Stimulated activated CD8-positive, alpha-beta memory T cell treated with anti-CD3 and anti-CD28 coated beads, Interleukin-15, amount 100 ng/mL, for 24 hours (primary cell): ENCODE measurements at places on chromosomes 16 and 17.
A peak's percentile ranks its signal among the peaks of the same experiment; 100 is the strongest.

- no peak for DNase-seq
These were observed 3.3 kb downstream of the SMIM5 start for GRCh38 chr17:75636381-75637142.

GRCh38 chr17:82917699-82918345 is 78.0 kb upstream of the ZNF750 start:
- DNase-seq: peak; percentile 16

DNA sequence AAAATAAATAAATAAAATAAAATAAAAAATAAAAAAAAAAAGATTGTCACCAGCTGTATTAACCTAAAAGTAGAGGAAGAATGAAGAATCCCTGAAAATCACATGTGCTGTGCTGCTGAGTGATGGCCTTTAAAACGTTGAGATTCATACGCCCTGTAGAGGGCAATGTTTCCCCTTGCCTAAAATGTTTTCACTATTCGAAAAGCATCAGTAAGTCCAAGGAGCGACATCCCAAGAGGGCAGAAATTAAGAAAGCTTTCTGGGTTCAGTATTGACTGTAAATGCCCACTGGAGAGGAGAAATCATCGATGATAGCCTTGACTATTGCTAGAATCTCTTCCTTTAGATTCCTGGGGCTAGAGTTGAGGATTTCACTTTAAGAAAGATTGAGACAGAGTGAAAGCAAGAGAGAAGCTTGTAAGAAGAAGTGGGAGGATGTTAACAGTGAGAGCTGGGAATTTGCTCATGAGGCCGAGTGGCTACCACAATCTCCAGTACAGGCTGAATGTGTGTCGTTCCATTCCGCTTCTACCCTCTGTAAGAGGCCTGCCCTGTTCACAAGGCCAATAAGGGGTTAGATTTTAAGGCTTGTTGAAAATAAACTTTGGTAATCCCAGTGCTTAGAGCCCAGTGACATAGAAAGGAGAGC is 170.8 kb upstream of the FAM20A start:
- DNase-seq: no peak

DNA sequence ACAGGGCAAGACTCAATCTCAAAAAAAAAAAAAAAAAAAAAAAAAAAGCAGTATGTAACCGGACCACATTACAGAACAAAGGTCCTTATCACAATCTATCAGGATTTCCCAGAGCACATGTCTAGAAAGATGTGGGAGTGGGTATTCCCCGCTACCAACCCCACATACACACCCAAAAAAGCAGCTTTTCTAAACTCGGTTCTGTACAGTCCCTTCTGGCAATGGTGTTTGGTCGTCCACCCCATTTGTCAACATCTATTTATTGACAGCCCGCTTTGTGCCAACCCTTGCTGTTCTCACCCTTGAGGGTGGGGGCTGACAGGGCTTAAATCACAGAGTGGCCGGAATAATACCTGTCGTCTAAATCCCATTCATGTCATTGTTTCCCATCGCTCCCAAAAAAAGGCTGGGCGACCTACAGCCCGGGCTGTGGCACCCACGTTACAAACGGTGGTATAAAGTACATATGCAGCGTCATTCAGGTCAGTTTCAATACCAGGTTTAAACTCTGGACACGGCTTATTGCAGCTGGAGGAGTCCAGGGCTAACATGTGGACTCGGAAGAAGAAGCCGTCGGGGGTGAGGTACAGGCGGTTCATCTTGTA is 3.6 kb downstream of the C17orf58 start:
- DNase-seq: no peak

DNA sequence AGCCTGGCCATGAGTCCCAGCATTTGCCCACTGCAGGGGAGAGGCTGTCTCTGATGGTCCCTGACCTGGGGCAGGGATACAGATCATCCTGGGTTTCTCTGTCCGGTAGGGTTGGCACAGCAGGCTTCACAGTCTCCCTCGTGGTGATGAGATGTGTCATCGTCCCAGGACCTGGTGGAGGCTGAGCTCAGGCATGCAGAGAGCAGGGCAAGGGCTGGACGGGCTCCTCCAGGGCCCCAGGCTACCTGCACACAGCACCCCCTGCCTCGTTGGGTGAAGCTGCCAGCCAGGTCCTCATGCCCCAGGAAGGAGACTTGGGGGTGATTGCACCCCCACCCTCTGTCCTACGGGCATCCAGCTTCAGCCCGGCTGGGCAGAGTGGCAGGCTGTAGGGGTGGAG is 155.8 kb upstream of the GSE1 start:
- no peak for DNase-seq

- DNase-seq: no peak
These were observed 161.4 kb upstream of the CHMP6 start for GRCh38 chr17:80830020-80830780.

- no peak for DNase-seq
These were observed 18.5 kb downstream of the SLC16A3 start for GRCh38 chr17:82247182-82247823.

GRCh38 chr17:45777388-45777787 is 6.7 kb upstream of the CRHR1 start:
- DNase-seq: no peak

DNA sequence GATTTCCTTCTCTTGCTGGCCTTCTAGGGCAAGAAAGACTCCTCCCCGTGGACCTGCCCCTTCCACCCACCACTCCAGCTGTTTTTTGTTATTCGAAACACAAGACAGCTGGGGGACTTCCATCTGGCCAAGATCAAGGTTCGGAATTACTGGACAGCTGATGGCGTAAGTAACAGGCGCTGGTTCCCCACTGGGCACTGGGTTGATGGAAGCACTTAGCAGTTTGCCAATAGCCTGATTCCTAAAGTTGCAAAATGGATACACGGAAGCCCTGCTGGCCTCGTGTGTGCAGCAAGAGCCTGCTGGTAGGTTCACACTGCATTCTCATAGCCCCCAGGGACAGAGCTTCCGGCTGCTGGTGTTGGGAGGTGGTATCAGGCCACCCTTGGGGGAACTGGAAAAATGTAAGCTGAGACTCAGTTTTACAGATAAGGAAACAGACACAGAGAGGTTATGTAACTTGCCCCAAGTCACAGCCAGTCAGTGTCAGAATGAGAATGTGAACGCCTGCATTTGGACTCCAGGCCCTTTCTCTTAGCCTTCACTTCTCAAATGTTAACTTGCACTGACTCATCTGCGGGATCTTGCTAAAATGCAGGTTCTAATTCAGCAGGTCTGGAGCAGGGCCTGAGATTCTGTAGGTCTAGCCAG is 171.7 kb downstream of the KATNIP start:
- no peak for DNase-seq

GRCh38 chr16:30447512-30448226 is 2.0 kb upstream of the SEPHS2 start:
- DNase-seq: no peak

DNA sequence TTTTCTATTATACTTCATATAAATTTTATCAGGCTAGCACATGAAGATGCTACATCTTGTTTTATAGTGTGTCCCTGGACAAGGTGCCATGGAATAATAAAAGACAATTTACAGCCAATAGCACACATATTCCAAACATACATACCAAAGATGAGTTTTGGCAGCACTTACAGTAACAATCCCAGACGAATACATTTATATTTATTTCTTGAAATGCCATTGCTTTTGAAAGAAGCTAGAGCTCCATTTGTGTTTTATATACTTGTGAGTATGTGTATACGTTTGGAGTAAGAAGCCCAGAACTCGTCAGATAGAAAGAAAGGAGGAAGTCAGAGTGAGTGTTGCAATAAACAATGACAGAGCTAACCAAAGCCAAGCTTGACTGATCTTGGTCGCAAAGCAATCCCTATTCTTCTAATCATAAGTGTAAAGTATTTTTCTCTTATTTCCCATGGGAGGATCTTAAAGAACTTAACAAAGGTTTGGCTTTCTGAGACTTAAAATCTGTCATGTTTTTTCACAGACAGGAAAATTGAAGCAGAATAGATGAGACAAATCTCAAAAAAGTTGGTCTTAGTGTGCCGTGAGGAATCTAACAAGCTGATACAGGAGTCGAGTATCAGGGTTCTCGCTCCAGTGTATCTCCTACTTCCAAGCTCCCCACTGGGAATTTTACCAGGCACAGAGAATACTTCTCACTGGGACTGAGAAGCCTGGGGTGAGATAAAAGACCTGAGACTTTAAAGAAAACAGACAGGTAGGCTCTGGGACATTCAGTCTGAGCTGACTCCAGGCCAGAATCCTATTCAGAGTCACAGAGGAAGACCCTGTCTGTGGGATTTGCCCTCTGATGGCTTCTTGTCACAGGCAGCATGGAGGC is 175.4 kb downstream of the AATF start:
- DNase-seq: no peak

DNA sequence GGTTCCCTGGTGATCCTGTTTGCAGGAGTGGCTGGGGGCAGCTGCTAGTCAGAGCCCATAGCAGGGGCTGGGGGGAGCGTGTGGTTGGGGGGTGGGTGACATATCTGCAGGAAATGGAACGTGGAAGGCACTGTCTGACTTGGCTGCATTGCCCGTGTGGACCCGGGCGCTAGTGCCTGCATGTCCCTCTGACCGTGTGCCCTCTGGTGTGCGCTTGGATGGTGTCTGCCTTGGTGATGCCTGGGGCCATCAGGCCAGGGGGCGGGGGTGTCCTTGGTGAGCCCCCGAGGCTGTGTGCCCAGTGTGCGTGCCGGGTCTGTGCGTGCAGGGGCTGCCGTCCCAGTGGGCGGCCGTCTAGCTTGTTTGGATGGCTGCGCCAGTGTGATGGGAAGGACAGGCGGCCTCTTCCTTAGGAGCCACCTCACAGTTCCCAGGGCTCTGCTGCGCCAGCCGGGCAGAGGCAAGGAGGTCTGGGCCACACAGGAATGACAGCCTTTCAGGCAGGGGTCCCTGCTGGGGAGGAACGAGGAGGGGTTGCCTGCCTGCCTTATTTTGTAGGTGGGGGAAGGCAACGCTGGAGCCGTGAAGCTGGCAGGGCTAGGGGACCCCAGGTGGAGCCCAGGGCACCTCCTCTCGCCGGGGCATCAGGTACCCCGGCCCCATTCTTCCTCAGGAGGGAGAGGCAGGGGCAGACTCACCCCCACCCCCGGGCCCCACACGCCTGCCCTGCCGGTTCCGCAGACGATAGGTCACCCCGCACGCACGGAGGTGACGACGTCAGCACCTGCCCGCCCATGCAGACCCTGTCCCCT is 693 bp downstream of the NDRG4 start:
- DNase-seq: no peak

DNA sequence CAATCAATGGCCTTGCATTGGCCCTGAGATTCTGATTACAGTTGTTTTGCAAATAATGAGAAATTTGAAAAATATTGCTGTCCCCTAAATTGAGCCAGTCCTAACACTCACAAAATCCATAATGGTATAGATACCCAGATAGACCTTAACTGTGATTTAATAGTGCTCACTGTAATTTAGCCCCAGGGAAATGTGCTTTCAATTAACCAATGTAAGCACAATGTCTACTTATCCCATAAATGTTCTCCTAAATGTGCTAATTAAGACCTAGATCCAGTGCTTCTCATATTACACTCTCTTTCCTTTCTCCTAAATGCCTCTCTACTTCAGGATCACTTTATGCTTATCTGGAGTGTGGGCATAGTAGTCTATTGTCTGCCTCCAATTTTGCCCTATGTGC is 417.8 kb upstream of the CCL2 start:
- DNase-seq: no peak

DNA sequence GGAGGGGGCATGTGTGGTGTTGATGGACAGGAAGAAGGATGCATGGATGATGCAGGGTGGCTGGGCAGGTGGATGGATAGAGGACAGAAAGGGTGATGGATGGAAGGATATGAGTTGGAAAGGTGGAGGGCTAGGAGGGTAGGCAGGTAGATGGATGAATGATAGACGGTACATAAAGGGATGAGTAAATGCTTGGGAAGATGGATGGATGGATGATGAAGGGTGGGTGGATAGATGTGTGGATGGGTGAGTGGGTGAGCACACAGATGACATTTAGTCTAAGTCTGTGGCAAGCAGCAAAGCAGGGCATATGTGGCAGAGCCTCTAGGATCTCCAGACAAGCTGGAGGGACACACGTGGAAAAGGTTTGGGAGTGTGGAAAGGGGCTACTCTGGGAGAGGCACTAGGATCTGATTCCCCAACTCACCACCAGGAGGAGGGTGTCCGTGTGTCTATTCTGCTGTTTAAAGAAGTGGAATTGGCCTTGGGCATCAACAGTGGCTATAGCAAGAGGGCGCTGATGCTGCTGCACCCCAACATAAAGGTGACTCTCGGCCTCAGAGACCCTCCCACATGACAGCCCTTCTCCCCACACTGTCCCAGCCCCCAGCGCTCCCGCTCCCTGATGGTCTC is 8.2 kb downstream of the PLD2 start:
- DNase-seq: no peak

DNA sequence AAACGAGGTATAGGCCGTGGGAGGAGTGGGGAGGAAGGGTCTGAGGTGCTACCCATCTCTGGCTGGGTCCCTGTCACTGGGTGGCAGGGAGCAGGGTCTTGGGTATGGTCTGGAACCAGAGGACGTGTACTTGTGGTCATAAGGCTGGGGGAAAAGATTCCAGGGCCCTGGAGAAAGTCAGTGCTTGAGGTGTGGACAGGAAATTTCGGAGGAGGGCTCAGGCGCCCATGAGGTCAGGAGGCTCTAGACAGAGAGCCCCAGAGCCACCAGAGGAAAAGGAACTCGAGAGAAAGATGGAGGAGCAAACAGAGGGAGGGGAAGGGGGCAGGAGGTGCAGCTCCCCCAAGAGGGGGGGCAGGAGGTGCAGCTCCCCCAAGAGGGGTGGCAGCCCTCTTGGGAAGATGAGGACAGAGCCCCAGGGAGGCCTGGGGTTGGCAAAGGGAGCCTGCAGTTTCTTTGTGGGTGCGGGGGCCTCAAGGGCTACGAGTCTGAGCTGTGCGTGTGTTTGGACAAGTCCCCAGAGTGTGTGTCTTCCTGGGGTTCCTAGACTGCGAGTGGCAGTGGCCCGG is 683 bp upstream of the SLC7A6 start:
- DNase-seq: no peak

- DNase-seq: no peak
These were observed 4.8 kb downstream of the PRR11 start for GRCh38 chr17:59160157-59161025.

DNA sequence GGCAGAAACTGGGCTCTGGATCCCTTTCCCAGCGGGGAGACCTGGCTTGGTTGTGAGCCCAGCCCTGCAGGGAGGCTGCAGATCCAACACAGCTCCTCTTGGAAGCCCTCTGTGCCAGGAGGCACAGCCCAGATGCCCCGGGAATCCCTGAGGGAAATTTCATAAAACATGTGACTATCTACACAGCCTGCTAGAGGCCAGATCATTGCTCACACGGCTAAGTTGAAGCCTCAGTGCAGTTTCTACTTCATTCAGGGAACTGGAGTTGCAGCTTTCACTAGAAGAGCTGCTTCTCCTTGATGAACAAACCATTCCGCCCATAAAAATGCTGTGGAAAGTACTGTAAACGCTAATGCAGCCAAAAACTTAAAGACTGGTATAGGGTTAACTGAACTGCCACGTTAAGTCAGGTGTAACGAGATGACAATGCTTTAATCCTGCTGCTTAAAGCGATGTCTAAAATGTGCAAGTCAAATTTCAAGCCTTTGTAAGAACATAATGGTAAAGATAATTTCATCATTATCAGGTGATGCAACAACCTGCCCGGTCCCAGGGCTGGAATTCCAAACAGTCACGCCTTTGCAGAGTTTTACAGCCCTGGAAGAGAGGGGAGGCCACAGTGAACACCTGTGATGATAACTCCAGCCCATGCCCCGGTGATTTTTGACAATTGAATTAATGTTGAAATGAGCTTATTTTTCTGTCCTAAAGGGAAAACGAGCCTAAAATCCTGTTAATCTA is 172.5 kb downstream of the ZFHX3 start:
- no peak for DNase-seq
